ENCODE measurements at places on chromosomes 2 and 18.

GRCh38 chr2:58633613-58634365, 392.7 kb upstream of the FANCL start:
- DNase-seq = no peak

- DNase-seq = peak; percentile 35
Measured at GRCh38 chr2:26008851-26009566, 24.9 kb upstream of the RAB10 start.

DNA sequence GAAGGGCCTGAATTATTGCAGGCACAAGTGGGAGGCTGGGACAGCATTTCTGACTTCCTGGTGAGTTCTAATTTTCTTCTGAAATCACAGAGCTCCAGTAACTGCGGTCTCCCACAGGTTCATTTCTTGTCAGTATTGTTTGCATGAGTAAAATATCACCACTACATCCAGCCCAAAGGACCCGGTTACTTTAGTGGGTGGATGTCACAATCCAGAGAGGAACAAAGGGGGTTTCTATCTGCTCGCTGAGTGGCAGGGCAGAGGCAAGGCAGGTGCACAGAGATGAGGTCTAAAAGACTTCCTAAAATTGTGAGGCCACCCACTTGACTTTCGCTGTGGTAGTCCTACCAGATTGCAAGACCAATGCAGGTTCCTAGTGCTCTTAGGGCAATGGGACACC, 800.4 kb upstream of the ID2 start:
- no peak for DNase-seq

GRCh38 chr2:236583621-236584203, 14.1 kb downstream of the ACKR3 start:
- DNase-seq = no peak

DNA sequence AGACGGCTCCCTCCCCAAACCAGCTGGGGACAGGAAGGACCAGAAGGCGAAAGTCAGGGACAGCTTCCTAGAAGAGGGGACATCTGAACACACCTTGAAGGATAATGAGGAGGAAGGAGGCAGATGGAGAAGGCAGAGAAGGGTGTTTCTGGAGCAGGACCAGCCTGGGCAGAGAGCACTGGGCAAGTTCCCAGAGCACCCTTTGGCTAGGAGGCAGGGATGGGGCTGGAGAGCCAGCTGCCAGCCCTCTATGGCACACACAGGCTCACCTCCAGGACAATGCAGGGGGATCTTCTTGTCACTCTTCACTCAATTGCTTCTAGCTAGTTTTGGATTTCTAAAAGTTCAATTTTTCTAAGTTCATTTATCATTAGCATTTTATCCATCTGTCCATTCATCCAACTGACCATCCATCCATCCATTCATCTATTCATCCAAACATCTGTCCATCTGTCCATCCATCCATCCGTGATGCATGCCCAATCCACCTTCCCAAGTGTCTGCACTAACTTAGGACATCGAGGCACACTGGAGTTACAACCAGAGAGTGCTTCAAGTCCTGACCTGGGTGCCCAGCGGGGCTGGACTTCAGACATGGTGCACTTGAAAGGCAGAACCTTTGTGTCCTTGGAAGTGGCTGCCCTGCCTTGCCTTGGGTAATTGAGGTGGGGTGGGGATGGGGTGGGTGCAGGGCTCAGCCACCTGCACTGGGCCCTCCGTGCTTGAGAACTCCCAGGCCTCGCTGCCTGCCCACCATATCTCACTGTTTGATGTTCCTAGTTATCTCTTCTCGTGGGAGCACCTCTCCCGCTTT, 42.5 kb downstream of the INHBB start:
- no peak for DNase-seq

GRCh38 chr2:143001501-143001900, 124.0 kb downstream of the KYNU start:
- DNase-seq = no peak

DNA sequence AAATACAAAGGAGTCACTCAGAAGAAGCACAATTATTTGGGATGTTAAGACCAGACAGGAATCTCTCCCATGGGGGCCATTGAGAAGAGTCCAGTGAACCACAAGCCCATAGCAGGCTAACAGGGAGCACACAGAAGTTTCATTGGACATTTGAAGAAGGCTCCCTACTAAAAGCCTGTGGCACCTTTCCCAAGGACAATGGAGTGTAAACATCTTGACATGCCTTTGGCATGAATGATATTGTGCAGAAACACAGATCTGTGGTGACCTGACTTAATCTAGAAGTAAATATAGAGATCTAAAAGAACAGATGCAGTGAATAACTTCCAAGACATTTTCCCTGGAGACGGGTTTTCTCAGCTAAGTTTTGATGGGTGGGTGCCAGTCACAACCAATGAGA, 221.5 kb downstream of the EPHA4 start:
- DNase-seq = no peak

DNA sequence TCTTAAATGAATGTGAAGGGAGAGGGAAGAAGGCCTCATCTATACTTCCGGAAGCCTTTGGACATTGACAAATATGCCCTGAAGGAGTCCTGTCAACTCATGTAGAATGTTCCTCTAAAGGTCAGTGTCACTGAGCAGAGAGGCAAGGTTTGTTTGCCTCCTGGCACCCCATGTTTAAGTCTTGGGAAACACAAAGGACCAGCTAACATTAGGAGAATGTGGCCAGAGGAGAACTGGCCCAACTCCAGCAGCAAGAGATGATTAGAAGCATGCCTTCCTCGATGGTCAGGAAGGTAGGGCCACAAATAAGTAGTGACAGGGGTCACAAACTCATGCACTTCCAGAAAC, 5.7 kb downstream of the DYSF start:
- no peak for DNase-seq

- no peak for DNase-seq
Measured at GRCh38 chr2:24948506-24948905, 23.2 kb downstream of the DNAJC27 start.

All from skin of body (tissue), 3 donors.